ENCODE measurements at places on chromosomes 12 and 14.

- no peak for DNase-seq
Measured at GRCh38 chr12:49847161-49847560, 4.3 kb upstream of the BCDIN3D start.

DNA sequence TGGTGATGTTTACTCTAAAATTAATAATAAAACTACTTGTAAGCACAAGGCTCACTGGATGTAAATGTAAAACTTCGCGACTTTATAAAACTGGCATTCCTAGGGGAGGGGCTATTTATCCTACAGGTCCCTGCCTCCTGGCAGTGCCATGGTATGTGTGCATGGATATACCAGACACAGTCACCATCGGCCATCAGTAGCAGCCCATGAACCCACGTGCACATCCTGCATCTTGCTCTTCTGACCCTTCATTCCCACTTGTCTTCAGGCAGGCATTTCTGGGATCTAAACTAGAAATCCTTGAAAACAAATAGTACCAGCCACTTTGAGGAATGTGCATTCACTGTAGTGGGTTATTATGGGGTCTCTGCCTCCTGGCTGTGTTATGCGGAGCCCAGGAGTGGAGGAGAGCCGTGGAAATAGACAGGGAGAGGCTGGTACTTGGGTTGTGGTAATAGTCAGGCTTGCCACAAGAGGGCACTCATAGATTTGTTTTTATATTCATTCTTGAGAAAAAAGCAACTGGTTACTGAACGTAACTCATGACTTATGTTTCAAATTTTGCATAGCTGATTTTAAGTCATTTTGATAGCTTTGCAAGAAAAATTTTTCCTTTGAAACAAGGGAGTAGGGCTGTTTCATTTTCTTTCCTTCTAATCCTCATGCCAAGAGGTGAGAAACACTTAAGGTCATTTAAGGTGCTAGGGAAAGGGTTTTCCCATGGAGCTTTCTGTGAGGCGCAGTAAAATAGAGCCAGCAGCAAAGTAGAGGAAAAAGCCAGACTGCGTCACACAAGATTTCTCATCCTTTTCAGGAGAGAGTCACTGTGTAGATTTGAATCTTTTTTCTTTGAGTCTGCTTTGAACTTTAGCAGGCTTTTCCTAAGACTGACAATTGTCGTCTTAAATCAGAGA lies 17.4 kb upstream of the GALNT16 start:
- DNase-seq = peak; percentile 22

- DNase-seq = no peak
Measured at GRCh38 chr12:48997719-48998496, 1.3 kb downstream of the DDN start.

DNA sequence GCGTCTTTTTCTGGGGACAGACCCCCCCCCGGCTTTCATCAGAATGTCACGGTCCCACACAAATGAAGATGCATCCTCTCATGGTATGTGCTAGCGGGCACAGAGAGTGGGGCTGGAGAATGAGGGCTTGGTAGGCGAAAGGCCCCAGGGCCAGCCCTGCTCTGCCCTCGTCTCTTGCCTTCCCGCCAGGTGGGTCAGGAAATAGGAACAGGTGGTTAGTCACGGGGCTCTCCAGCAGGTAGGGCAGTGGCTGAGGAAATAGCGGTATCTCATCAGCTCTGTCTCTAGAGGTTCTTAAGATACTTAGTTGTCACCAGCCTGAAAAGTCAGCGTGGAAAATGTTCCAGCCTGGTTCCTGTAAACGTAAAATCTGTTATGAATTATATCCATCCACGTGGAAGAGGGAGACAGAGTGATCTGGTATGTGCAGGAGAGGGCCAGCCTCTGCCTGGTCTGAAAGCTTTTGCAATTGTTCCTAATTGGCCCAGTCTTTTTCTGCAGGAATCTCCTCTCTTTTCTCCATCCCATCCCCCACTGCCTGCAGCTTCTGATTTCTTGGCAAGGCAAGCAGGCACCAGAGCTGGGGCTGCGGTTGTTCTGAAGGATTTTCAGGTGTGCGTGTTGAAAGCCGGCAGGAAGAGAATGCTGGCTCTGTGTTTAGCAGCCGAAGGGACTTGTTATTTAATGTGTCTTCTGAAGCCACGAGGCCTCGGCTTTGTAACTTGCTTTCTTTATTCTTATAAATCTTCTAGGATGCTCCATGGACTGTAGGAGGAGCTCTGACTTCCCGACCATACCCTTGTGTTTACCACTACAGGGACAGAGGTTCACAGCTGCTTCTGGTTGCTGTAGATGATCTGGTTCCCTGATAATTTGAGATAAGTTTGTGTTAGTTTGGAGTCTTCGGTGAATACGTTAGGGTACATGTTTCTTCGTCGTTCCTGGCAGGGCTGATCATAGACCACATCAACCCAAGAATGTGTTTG lies 131.1 kb downstream of the CACNA1C start:
- no peak for DNase-seq

GRCh38 chr12:121424624-121424975 lies 24.7 kb downstream of the RNF34 start:
- DNase-seq = no peak

DNA sequence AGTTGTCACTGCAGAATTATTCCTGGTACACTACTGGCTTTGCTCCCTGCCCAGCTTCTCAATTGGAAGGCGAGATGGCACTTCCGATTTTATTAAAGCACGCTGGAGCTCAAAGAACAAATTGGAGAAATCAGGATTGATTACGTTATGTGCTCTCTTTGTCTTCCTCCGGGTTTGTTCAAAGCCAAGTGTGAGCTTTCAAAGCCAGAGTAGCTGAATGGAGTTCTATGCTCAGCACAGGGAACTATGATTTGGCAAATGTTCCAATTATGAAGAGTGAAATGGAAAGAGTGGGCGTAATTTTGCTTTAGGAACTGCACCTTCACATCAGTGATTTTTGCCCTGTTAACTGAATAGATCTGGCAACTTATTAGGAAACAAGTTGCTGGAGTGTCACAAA lies 72.4 kb downstream of the FLRT2 start:
- DNase-seq = no peak

DNA sequence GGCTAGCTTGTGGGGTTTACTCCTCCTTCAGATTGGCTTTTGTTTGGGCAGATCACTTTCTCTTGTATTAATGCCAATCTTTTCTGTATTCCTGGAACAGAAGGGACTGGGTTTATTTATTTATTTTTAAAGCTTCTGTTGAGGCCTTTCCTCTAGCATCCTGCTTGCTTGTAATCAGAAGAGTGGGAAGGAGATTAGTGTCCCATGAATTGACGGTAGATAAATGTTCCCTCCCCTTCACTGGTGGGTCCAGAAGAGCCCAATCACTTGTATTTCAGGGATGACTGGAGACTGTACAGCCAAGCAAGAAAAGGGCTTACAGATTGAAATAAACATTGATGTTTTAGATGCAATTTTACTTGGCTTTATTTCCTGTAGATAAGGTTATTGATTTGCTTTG lies 71.0 kb downstream of the LIN52 start:
- no peak for DNase-seq

Measured in effector CD8-positive, alpha-beta T cell (primary cell).